C1 segment of cervical spinal cord (tissue), 14 donors: ENCODE measurements at places on chromosomes 11 and 22.

DNA sequence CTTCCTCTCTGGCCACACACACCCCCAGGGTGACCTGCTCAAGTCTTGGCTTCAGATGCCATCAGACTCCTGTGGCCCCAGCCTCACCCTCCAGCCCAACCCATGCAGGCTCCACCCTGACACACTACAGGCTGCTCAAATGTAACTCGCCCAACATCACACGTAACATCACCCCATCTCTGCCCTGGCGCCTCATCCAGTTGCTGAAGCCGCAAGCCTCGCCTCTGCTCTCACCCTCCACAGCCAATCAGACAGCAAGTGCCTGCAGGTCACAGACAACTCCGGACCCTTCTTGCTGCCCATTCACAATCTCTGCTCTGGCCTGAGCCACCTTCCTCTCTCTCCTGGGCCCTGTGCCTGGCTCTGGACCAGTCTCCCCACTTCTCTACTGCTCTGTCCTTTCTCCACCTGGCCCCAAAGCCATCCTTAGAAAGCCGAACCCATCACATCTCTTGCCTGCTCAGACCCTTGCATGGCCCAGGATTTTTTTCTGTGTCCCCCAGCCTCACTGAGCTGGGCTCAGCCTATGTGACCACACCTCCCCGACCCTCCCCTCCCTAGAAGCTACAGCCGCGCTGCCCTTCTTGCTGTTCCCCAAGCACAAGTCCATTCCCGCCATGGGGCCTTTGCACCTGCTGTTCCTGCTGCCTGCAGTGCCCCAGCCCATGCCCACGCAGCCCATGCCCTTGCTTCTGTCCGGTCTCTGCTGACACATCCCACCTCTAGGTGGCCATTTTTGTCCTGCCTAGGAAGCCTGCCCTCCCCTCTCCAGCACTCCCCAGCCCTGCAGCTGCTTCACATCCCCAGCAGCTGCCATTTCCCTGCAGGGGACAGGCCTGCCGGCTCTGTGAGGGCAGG, 333.9 kb downstream of the CTTN start:
- no peak for DNase-seq

DNA sequence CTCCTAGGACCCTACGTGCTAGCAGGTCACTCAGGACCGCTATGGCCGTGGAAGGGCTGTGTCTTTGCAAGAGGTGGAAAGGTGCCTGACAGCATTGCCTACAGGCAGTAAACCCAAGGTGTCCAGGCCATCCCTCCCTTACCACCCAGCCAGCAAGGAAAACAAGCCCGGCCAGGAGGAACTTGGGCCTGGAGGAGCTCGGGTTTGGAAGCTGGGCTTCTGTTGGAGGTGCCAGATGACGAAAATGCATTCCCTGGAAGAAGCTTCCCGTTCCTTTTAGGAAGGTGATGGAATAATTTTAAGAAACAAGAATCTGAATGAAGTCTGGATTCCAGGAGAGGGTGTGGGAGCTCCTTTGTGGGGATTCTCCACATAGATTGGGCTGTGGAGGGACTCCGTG, 23.6 kb downstream of the FBLN1 start:
- no peak for DNase-seq

DNA sequence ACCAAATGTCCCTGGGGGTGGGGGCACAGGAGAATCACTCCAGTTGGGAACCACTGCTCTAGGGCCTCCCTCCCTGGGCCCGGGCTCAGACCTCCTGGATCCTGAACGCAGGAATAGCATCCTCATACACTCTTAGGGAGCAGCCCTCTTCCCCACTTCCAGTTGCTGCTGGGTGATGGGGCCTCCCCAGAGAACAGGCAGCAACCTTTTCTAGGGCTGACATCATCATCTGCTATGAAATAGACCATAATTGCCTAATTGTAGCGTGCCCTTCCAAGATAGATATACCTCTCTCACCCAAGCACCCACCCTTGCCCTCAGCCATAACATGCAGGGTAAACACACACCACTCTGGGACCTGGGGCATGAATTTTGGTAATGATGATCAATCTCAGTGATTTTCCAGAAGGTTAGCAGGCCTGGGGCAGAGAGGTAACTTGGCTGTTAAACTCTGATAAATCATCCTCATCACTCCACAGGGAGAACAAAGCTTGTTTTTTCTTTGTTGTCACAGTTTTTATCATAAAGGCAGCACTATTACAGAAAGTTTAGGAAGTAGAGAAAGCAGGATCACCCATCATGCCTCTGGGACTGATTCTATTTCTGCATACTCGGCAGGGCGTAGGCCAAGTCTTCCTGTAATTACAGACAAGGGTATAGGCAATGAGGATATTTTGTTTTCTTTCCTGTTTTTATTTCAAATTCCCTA, 88.3 kb upstream of the PRDM11 start:
- no peak for DNase-seq

- DNase-seq, result no peak
These were observed 138.9 kb upstream of the POU2AF2 start for GRCh38 chr11:111106641-111107040.

DNA sequence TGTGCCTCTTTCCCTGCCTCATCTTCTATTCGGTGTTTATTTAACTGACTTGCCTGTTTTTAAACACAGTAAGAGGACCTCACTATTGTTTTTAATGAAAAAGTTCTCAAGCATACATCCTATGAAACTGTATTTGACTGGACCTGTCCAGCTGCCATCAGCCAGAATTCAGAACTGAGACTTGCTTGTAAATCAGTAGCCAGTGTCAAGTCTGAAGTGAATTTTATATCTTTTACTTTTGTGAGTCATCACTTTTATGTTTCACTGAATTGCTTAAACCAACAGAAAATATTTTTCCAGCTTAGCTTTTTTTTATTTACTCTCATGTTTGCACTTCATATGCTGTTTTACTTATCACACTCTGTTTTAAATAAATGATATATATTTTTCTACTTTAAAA, 88.3 kb downstream of the LUZP2 start:
- DNase-seq, result no peak

GRCh38 chr11:104106136-104106754, 57.7 kb downstream of the PDGFD start:
- DNase-seq, result no peak

- DNase-seq, result no peak
These were observed 36.7 kb downstream of the SPATA19 start for GRCh38 chr11:133808393-133809140.

DNA sequence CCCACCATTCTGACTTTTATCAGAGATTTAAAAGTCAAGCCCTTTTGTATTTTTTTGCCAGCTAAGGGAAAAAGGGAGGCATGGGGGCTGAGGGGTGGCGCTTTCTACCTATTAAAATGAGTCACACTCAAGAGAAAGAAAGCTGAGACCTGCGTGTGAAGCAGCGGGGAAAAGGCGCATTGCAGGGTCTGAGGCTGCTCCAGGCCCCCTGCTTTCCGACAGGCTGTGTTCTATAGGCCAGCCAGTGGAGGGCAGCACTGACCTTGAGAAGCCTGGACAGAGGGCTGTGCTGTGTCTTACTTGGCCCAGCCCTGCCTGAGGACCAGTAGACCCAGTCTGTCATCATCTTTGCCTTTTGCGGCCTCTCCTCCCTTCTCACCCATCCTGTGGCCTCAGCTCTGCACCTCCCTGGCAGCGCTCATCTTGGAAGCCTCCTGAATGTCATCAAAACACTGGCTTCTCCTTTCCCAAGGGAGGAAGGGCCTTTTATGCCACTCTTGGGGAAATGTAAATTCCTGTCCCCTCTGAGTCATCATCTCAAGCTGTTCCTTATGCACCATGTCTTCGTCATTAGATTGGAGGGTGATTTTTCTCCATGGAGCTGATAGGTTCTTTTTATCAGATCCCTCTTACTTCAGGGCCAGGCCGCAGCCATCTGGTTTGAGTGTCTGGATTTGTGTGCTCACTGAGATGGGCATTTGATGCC, 12.6 kb upstream of the MAPK8IP1 start:
- no peak for DNase-seq
